ENCODE measurements at places on chromosomes 5 and 9. TPM values are rescaled to one million over a fixed set of nuclear protein-coding genes. Genes with fewer than 3 reads are reported as not detected.

NR4A3 gene
- 24.6 TPM for total RNA-seq

LOX gene
- total RNA-seq: 0.20 TPM

ZFP37 gene
- total RNA-seq: 2.1 TPM

IL13 gene
- 0.30 TPM for total RNA-seq

PSIP1 gene
- total RNA-seq: 131 TPM

CCNJL gene
- total RNA-seq: not detected

BAG1 gene
- 60.9 TPM for total RNA-seq

- DNase-seq: no peak
- H3K4me1 ChIP-seq: no peaks in the 10 kb centered on the region
- H3K27me3 ChIP-seq: no peaks in the 10 kb centered on the region
- no peaks in the 10 kb centered on the region for H3K36me3 ChIP-seq
Measured at GRCh38 chr9:4225291-4226028, 74.4 kb downstream of the GLIS3 start.

DNA sequence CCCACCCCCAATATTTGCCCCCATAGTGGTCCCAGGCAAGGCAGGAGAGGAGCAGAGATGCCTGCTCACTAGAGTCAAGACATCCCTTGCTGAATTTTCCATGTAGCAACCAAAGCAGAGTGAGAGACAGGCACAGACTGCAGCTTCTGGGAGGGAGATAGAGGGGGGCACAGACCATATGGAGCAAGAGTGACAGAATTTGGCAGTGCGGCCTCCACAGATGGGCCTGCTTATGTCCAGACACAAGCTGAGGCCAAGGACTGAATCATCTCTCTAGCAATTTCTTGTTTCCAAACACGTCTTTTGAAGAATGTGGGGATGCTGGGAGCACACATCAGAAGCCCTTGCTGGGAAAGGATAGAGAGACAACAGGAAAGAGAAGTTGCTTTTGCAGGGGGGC, 53.0 kb upstream of the ALDH1B1 start:
- H3K36me3 ChIP-seq: no peaks in the 10 kb centered on the region
- H3K4me3 ChIP-seq: no peak overlapping the region
- H3K27me3 ChIP-seq: no peaks in the 10 kb centered on the region
- DNase-seq: no peak
- no peak overlapping the region for H3K27ac ChIP-seq
- H3K4me1 ChIP-seq: no peaks in the 10 kb centered on the region

DNA sequence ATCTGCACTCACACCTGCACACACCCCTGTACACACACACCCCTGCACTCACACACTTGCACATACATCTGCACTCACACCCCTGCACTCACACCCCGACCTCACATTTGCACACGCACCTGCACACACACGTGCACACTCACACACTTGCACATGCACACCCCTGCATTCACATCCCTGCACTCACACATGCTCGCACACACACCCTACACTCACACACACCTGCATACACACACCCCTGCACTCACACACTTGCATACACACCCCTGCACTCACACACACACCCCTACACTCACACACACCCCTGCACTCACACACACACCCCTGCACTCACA, 27.5 kb downstream of the GLT6D1 start:
- no peaks in the 10 kb centered on the region for H3K4me1 ChIP-seq
- DNase-seq: no peak
- no peak overlapping the region for H3K4me3 ChIP-seq
- H3K27ac ChIP-seq: no peak overlapping the region

GRCh38 chr9:630817-631216, 210.7 kb upstream of the DMRT1 start:
- no peak overlapping the region for H3K4me3 ChIP-seq
- H3K36me3 ChIP-seq: no peaks in the 10 kb centered on the region
- no peaks in the 10 kb centered on the region for H3K4me1 ChIP-seq
- no peaks in the 10 kb centered on the region for H3K27me3 ChIP-seq
- no peak for DNase-seq

DNA sequence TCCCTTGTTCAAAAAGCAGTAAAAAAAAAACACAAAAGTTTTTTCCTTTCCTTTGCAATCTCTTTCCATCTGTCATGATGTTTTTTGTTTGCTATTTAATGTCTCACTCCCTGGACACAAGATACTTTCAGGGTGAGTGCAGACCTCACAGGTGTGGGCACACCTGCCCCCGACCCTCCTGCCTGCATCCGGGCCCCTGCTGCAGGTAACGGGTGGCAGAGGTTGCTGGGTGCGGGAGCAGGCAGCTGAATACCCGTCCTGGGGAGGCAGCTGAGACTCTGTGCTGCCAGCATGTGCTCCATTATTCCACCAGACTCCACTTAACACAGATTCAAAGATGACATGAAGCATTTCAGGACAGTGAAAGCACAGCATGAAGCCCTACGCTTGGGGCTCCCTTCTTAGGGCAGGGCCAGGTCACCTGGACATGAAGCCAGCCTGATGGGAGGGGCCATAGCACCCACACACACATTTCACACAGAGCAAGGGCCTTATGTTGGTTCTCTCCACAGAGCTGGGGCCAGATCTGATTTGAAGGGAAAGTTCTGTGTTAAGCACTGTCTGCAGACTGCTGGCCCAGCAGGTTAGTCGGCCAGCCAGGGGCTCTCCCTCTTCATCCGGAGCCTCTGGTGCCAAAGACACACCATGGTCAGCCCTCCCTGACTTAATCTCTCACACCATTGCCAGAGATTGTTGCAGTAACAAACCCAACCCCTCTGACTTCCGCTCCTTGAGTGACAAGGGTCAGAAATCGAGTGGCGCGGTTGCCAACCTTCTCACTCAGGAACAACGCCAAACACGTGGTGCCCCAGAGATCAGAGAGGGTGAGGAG, 13.0 kb downstream of the NEK6 start:
- H3K27ac ChIP-seq: no peak overlapping the region
- no peaks in the 10 kb centered on the region for H3K4me1 ChIP-seq
- H3K27me3 ChIP-seq: no peaks in the 10 kb centered on the region
- no peak overlapping the region for H3K4me3 ChIP-seq

DNA sequence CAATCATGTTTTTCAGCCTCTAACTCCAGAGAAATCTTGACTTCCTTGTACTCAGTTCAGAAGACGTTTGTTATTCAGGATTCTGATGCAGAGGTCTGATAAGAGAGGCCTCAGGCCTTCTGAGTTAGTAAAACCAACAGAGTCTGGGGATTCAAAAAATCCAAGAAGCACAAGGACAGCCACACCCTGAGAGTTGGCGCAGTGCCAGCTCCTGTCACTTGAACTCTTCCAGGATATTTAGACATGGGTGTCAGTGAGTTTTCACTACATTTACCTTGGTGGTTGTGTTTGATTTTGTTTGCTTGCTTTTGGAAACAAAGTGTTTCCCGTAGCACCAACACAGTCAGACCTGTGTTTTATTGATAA, 41.6 kb upstream of the PDE8B start:
- H3K4me1 ChIP-seq: no peaks in the 10 kb centered on the region
- H3K4me3 ChIP-seq: no peak overlapping the region
- no peak overlapping the region for H3K27ac ChIP-seq
- H3K36me3 ChIP-seq: no peaks in the 10 kb centered on the region

- H3K4me1 ChIP-seq: no peaks in the 10 kb centered on the region
- H3K27me3 ChIP-seq: no peaks in the 10 kb centered on the region
- no peak for DNase-seq
- no peak overlapping the region for H3K27ac ChIP-seq
- H3K36me3 ChIP-seq: no peaks in the 10 kb centered on the region
Measured at GRCh38 chr5:136501133-136501532, 135.8 kb upstream of the TRPC7 start.

DNA sequence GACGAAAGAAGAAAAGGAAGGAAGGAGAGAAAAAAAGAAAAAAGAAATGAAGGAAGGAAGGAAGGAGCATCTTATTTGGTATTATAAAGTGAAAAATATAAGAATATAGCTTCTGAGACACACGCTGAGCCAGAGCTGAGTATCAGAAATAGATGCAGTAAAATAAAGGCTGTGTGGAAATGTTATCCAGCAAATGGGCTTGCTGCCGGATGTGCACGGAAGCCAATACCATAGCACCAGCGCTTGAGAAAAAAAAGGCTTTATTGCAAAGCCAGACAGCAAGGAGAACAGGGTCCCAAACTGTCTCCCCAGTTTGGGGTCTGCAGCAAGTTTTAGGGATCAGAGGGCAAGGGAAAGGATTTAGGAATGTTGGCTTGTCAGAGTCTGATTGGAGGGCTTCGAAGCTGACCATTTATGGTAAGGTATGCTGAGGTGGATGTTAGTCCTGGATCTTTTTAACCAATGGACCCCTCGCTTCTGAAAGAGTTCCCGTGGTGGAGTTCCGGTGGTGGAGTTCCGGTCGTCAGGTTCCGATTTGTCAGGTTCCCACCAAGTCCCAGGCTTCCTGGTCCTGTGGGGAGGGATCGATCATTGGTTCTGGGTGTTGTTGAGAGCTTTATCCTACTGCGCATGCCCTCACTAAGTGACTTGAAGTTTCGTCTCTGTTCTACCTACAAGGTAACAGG, 70.4 kb downstream of the SFXN1 start:
- peaks cover 14% of the 10 kb centered on the region for H3K27me3 ChIP-seq
- H3K4me3 ChIP-seq: no peak overlapping the region
- H3K4me1 ChIP-seq: peaks cover 4% of the 10 kb centered on the region

DNA sequence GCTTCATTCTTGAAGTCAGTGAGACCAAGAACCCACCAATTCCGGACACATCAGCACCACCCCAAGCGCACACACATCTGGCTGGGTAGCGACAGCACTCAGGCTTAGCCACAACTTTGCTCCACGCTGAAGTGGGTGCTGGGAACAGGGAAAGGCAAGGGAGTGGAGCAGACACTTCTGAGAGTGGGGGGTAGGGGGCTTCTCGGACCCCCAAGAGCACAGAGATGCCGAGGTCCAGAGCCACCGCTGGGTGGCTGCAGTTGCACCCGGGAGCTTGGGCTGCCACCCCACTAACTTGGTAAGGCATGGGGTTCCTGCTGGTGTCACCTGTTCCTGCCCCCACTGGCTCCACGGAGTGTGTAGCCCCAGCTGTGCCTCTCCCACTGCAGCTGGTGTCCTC, 225.3 kb upstream of the RIOK2 start:
- no peaks in the 10 kb centered on the region for H3K4me1 ChIP-seq
- H3K4me3 ChIP-seq: no peak overlapping the region
- H3K36me3 ChIP-seq: no peaks in the 10 kb centered on the region
- no peak for DNase-seq

GRCh38 chr9:126614088-126614454, 343 bp downstream of the LMX1B start:
- no peak overlapping the region for H3K4me3 ChIP-seq
- no peak overlapping the region for H3K27ac ChIP-seq
- no peak for DNase-seq

DNA sequence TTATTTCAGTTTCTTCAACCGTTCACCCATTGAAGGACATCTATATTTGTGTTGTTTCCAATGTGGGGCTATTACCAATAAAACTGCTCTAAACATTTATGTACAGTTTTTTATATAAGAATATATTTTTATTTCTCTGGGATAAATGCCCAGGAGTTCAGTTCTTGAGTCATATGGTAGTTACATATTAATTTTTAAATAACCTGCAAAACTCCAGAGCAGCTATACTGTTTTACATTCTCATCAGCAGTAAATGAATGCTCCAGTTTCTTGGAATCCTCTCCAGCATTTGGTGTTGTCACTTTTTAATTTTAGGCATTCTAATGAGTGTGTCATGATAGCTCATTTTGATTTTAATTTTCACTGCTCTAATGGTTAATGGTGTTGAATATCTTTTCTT, 36.2 kb downstream of the CDK7 start:
- no peaks in the 10 kb centered on the region for H3K27me3 ChIP-seq
- H3K4me3 ChIP-seq: no peak overlapping the region
- H3K4me1 ChIP-seq: no peaks in the 10 kb centered on the region
- no peak for DNase-seq
- no peak overlapping the region for H3K27ac ChIP-seq

DNA sequence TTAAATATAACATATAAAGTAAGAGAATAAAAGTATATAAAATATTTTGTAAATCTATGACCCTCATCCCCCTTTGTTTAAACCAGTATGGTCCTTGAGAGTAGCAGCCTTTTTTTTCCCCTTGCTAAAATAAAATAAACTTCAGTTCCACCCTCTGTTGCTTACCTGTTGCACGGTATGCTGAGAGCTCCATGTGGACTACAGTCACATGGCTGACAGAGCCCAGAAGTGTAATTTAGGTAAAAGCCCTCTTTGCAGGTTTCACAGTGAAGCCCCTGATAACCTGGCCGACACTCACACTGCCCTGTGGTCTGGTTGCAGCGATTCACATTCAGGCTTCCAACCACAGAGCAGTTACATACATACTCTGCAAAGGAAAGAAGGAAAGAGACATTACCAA, 55.1 kb downstream of the MEGF9 start:
- no peaks in the 10 kb centered on the region for H3K36me3 ChIP-seq
- DNase-seq: no peak
- H3K4me1 ChIP-seq: no peaks in the 10 kb centered on the region
- no peak overlapping the region for H3K27ac ChIP-seq
- H3K27me3 ChIP-seq: no peaks in the 10 kb centered on the region
- H3K4me3 ChIP-seq: no peak overlapping the region

DNA sequence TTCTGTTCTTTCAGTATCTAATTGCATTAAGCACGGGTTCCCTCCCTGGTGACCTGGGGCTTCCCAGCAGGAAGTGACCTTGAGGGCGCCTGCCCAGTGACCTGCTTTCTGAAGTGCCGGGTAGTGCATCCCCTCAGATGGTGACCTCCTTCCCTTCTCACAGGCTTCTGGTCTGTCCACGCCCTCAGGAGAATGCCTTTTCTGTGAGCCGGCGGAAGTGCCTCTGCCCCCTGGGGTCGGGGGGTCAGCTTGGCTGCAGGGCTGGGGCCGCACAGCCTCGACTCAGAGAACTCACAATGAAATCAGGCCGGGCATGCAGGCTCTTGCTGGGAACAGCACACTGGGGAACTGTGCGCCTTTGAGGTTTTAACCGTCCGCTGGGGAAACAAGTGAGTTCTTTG, 124.5 kb upstream of the PHYKPL start:
- no peak overlapping the region for H3K27ac ChIP-seq
- peaks cover 36% of the 10 kb centered on the region for H3K27me3 ChIP-seq
- H3K4me1 ChIP-seq: no peaks in the 10 kb centered on the region
- no peaks in the 10 kb centered on the region for H3K36me3 ChIP-seq
- no peak overlapping the region for H3K4me3 ChIP-seq

DNA sequence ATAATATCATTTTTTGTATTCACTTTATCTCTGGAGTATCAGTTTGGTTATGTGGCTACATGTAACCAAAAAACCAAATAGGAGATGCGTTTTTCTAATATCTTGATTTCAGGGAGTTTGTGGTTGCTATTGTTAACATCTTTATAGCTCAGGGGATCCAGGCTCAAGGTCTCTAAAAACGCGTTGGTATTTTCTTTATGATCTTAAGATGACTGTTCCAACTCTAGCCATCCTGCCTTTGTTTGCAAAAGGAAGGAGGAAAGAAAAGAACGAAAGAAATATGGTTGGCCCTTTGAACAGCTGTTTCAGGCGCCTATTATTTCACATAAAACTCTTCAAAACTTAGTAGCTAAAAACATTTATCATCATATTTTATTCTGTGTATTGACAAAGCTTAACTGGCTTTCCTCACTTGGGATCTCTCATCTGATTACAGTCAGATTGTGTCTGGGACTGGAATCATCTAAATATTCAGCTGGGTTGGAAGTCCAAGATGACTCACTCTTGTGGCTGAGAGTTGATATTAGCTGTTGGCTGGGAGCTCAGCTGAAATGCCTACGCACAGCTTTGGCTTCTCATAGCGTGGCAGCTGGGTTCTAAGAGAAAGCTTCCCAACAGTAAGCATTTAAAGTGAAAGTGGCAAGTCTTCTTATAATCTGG, 60.1 kb downstream of the FAM174A start:
- H3K27ac ChIP-seq: no peak overlapping the region
- H3K27me3 ChIP-seq: no peaks in the 10 kb centered on the region
- H3K4me1 ChIP-seq: no peaks in the 10 kb centered on the region
- no peak for DNase-seq
- no peak overlapping the region for H3K4me3 ChIP-seq
- H3K36me3 ChIP-seq: no peaks in the 10 kb centered on the region
